ENCODE measurements at places on chromosomes 5 and 9.

DNA sequence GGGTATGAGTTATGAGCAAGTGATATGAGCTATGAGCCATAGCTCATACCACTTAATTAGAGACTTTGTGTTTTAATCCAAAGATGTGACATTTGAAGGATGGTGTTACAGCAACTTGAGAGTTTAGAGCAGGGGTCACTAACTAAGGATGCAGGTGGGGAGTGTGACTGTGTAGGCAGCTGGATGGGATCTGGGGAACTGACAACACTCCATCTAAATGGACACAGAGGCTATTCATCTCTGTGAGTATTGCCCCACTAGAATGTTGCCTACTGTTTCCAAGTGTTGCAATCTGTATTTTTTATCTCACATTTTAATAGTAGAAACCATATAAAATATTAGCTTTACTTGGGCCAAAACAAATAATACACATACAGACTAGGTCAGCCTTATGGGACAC lies 488.1 kb upstream of the DAB2 start:
- no peak for DNase-seq

DNA sequence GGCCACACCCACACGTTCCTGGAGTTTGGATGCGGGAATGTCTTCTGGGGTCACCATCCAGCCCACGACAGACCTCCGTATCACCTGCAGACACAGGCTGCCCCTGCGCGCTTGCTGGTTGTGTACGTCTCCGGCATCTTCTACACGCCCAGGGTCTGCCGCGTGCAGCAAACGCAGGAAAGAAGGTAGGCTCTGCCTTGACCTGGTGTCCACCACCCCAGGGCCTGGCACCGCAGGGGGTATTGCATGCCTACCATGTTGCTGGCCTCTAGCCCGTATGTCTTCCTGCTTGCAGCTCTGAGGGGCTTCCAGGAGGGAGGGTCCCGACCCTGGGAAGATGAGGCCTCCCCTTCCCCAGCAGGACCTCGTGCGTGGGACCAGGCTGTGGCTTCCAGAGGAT lies 298.8 kb upstream of the IRX4 start:
- no peak for DNase-seq

DNA sequence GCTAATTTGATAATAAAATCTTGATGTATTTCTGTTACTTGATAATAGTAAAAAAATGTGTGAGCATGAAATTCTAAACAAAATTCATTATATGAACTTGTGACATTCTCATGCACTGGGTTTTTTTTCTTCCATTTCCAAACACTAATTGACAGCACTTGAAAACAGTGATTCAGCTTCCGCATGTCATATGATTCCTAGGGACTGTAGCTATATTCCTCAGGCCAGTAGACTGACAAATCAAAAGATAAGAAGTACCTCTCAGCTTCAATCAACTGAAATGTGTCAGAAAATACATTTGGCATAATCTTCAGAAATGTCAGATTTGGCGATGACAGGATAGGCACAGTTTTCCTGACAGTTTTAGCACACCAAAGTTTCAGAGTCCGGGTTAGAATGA lies 52.5 kb downstream of the EFNA5 start:
- DNase-seq, result no peak

DNA sequence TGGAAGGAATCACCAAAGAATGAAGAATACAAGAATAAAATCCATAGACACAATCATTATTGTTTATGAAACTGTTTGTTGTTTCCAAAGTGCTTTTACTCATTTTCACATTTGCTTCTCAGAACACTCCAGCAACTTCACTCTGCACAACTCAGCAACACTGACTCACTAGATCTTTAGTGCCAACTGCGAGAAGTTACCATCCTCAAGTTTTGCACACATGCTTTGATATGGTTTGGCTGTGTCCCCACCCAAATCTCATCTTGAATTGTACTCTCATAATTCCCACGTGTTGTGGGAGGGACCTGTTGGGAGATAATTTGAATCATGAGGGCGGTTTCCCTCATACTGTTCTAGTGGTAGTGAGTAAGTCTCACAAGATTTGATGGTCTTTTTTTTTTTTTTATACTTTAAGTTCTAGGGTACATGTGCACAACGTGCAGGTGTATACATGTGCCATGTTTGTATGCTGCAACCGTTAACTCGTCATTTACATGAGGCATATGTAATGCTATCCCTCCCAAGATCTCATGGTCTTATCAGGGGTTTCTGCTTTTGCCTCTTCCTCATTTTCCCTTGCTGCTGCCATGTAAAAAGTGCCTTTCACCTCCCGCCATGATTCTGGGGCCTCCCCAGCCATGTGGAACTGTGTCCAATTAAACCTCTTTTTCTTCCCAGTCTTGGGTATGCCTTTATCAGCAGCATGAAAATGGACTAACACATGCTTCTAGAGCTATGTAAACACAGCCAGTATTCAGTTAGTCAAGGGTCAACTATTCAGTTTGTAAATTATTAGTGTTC lies 36.9 kb downstream of the CLINT1 start:
- DNase-seq, result no peak

- DNase-seq, result no peak
Observed at GRCh38 chr9:114861273-114861672, 55.4 kb upstream of the TNFSF15 start.

GRCh38 chr5:33188089-33188488 lies 252.7 kb upstream of the TARS1 start:
- DNase-seq, result no peak

Measured in NCI-H1417 treated with DMSO at 0.1 percent for 48 hours (cell line).